ENCODE measurements at places on chromosomes 3 and 15.

GRCh38 chr3:37763309-37763708 lies 98.4 kb upstream of the CTDSPL start:
- no peak for DNase-seq

DNA sequence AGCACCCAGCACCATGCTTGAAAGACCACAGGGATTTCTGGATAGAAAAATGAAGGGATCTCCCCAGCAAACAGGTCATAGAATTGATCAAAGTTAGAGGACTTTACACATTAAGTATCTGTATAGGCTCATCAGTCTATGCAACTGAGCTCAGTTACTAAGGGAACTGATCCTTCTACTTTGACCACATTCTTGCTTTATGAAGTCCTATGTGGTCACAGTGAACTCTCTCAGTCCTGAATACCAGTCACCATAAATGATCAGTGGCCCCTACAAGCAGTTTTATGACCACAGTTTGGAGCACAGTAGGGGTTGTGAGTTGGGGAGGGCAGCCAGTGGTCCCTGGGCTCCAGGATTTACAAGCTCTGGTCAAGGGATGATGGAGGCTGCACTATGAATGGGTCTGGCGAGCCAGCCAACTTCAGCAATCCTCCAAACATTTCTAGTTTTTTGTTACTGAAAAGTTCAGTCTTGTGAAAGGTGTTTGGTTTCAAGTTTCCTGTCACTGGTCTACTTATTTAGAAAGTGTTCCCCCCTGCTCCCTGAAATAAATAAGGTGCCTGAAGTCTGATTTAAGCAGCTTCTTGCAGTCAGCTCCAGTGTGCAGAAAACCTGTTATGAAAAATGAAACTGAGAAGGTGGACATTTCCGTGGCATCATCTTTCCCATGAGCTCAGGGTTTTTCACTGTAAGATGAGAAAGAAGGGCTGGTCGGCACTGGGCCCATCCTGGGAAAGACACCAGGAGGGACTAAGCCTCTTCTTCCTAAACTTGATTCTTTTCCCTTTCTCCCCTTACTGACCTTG lies 75.5 kb downstream of the DAPK2 start:
- no peak for DNase-seq

GRCh38 chr15:93823971-93824913 lies 407.1 kb upstream of the MCTP2 start:
- no peak for DNase-seq

- DNase-seq = no peak
Measured at GRCh38 chr3:25971736-25972135, 181.8 kb downstream of the OXSM start.

- DNase-seq = no peak
Measured at GRCh38 chr15:52661909-52662308, 17.3 kb downstream of the ATOSA start.

DNA sequence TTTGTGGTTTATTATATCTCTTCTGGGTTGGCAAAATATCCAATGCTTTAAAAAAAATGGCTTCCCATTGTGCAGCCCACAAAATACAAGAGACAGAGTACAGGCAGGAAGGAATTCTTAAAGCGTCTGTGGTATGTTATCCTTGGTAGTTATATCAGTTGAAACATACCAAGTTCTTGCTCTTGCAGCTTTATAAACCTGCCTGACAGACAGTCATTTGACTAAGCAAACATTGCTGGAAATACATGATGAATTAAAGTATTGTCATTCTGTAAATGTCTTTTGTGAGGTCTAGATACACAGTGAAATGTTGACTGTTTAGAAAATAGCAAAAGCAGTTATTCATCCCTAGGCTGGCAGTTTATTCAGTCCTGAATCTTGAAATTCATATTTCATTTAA lies 44.8 kb upstream of the MAP3K13 start:
- no peak for DNase-seq

DNA sequence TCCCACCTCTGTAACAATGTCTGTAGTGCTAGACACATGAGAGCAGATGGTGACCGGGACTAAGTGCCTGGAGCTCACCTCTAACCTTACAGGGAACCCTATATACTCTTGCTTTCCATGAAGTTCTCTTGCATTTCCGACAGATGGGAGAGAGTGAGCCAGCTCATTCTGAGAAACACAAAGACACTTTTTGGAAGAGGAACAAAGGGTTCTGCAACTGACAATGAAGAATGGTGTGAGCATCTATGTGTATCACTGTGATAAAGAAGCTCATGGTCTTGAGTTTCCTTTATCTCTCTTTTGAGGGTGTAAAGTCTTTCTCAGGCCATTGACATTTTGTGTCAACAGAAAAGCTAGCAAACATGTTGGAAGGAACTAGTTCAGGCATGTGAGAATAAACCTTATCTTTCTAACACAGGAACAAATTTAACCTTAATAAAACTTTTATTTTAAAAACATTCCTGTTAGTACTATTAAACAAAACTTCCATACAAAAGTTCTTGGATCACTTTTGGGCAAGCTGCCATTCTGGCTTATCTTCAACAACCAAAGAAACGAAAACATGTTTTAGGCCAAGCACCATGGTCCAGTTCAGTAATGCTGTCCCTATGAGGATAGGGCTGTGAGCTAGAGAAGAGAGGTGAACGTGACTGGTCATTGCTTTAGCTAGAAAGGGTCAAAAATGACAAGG lies 142.7 kb downstream of the THRB start:
- DNase-seq = peak; percentile 42

GRCh38 chr3:27193056-27193455 lies 176.1 kb downstream of the NEK10 start:
- DNase-seq = no peak

GRCh38 chr3:61464518-61465140 lies 96.7 kb upstream of the PTPRG start:
- no peak for DNase-seq

GRCh38 chr3:143122608-143123352 lies 3.2 kb downstream of the CHST2 start:
- no peak for DNase-seq

- DNase-seq = no peak
Measured at GRCh38 chr3:128270559-128271492, 117.5 kb downstream of the EEFSEC start.

GRCh38 chr3:23713641-23714040 lies 92.1 kb upstream of the UBE2E1 start:
- no peak for DNase-seq

DNA sequence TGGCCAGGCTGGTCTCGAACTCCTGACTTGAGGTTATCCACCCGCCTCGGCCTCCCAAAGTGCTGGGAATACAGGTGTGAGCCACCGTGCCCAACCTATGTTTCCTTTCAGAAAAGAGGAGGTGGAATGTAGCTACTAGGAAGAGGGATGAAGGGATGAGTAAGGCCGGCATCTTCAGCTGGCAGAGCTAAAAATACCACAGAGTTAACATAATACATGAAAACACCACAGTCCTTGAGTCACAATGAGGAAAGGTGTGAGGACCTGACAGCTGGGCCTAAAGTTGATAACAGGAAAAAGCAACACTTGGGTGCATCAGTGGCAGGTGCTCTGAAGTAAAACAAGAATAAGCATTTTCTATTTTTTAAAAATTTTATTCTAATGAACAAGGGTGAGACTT lies 392.2 kb downstream of the DIPK2A start:
- DNase-seq = no peak

DNA sequence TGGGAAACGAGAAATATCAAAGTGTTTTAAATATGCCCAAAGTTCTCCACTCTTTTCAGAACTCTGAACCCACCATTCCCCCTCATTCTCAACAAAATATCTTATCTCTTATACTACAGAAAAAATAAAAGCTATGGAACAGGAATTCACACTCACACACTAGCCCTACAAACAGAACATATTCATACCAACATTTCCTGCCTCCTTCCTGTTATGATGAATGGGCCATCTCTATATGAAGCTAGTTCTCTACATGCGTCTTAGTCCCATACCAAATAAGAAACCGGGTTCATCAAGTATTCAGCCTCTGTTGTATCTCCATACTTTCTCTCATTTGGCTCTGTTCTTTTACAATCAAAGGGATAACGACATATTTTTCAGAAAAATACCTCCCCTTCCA lies 72.6 kb downstream of the PLSCR2 start:
- no peak for DNase-seq

DNA sequence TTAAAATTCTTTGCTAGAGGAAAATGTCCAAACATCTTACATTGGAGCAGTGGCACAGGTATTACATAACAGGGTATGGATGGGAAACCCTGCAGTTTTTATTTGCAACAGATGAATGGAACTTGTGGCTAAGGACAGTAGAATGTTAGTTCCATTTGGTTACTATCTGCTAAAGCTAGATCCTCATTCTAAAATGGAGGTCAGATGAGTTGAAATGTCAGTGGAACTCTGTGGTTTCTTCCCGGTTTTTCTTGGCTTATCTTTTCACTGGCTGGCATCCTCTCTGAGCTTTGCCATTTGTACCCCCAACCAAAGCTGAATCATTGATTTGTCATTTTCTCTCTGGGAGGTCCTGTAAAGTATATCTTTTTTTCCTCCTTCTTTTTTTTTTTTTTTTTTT lies 68.9 kb downstream of the ARMC8 start:
- no peak for DNase-seq

DNA sequence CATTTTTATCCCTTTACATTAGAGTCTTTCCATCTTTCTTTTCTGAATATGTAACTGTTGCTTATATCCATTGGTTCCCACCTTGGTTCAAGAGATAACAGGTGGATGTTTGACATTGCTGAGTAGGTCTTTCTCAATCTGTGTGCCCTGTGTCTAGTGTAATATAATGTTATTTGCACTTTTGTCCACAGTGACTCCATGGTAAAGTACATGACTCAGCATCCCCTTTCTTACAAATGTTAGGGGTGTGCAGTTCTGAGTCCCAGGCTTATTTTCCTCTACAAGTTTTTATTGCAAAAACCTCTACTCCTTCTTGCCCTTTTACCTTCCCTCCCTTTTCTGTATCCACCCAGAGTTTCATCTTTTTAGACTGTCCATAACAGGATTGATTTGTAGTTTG lies 116.5 kb downstream of the RSRC1 start:
- DNase-seq = no peak

DNA sequence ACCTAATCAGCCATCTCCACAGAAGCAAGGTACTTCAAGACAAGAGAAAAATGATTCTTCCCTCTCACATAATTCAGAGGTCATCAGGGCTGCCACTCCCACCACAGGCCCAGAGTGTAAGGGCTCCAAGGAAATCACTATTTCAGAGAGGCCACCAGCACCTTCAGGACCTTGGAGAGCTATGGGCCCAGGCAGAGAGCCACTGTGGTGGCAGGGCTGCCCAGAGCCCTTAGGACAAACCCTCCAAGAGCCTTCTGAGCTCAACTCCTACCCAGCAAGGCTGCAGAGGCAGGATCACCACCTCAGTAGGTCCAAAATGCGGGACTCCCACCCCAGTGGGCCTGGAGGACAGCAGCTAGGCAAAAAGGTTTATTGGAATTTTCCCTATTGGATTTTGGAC lies 17.9 kb upstream of the FAN1 start:
- no peak for DNase-seq

DNA sequence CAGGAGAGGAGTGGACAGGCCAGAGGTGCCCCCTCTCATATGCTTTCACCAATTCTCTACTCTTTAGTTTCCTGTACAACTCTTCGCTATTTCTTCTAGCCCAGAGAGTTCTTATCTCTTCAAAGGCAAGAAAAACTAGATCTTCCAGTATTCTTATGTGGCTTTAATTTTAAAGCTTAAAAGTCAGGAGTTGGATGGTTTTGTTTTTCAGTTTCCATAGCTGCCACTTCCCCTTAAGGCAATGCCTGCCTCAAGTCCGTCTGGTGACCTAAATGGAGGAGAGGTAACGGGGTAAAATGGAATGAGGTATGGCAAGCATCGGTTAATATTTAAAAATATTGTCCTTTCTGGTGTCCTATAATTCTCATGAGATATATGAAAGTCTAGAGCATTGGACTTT lies 11.4 kb upstream of the VGLL3 start:
- no peak for DNase-seq

- DNase-seq = no peak
Measured at GRCh38 chr15:41838400-41838897, at the start of gene PLA2G4B. TSS of gene PLA2G4B (plus strand) at chr15:41838847. CDS start at chr15:41838914, 67 bp downstream.

DNA sequence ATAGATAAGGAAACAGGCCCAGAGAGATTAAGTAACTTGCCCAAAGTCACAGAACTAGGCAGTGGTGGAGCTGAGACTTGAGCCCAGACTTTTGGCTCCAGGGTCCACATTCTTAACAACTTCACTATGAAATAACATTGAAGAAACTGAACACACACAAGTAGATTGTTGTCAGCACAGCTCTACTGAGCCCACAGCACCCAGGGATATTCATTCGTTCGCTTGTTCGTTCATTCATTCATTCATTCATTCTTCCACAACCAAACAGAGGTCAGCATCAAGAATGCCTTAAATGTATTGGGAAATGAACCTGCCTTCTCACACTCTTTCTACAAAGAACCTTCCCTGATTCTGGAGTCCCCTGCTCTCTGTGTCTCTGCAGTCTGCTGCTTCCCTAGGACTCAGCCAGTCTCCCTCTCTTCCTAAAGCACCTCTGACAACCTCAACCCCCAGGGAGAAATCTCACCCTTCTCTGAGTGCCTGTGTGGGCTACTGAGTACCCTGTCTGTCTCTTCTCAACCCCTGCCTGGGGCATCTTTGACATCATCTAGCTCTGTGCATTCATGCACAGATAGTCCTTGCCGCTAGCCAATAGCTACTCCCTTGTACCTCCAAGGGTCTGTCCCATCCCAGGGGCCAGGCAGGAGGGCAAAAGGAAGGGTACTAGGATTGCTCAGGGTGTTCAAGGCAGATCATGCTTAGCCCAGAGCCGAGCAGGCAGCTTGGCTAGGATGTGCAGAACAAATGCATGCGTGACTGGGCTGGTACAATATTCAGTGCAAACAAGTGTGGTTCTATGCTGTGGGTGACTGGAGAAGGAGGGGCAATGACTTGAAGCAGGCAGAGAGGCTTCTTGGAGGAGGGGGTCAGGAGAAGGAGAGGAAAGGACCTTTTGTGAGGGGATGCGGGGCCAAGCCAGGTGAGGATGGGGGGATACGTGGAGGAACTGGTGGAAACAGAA lies 3.4 kb downstream of the LINGO1 start:
- DNase-seq = no peak

DNA sequence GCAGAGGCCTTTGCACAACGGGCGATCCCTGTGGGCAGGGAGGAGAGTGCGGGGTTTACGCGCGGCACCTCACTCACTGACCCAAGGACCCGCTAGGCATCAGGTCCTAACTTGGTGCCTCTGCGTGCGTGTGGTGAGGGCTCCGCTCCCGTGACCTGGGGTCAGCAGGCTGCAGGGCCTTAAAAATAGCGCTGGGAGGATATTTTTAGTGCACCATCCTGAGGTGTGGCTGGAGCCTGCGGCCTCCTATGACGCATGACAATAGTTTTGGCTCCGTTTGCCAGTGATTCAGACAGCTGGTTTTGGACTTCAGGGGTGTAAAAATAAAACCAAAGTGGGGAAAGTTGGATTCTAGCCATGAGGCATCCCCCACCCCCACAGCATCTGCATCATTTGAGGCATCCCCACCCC lies 139.0 kb downstream of the FAM43A start:
- DNase-seq = no peak
